ENCODE measurements at places on chromosomes 7 and 10.

- no peak for DNase-seq
Measured at GRCh38 chr7:2326951-2327350, 12.7 kb upstream of the SNX8 start.

- DNase-seq = no peak
Measured at GRCh38 chr7:50295133-50295532, 9.4 kb upstream of the IKZF1 start.

GRCh38 chr7:30655096-30655970, 26.9 kb downstream of the CRHR2 start:
- no peak for DNase-seq

GRCh38 chr10:101629837-101630632, 41.9 kb downstream of the DPCD start:
- DNase-seq = no peak

GRCh38 chr7:99791667-99792369, 7.8 kb upstream of the CYP3A4 start:
- DNase-seq = no peak

GRCh38 chr7:142784716-142785115, 13.9 kb downstream of the PRSS2 start:
- DNase-seq = no peak

DNA sequence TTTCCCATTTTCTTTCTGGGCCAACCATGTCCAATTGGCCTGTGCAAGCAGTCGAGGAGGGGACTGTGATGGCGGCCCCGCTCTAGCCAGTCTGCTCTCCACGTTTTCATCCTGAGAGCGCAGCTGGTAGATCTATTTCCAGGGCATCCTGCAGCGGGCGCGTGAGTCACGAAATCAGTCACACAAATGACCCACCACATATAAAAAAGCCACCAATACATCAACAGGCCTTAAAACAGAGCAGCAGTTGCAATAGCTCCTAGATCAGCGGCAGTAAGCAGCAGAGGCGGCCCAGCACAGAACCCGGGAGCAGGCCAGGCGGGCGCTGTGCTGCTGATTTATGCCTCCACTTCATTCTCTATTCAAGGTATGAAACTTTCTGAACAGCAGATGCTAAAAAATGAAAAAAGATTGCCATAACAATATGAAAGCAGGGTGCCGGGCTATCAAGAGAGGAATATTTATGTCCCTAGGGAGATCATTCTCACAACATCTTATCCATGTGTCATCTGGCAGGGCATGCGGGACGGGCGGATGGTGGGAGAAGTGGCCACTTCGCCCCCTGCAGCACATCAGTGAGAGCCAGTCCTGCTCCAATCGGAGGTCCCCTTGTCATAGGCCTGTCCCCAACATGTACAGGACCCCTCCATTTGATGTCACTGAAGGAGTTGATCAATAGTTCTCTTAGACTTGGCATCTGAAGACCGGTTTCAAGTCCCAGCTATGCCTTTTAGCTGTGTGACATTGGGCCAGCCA, 98.0 kb upstream of the GPR26 start:
- DNase-seq = no peak

DNA sequence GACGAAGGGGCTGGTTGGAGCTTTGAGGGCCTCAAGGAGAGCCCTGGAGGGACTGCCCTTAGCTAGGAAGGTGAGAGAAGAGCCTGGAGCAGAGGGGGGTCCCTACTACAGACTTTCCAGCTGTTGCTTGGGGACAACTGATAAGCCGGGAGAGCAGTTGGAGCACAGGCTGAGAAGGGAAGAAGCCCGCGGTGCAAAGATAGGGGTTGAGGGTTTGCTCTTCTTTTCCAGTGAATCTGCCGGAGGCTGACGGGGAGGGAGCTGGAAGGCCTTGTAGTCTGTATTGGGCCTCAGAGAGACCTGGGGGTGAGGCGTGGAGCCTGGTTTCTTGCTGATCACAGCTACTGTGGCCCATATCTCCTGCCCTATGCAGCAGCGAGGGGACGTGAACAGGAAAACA, 23.7 kb downstream of the CYP26A1 start:
- no peak for DNase-seq

GRCh38 chr7:132092106-132092505, 484.2 kb downstream of the PLXNA4 start:
- DNase-seq = peak; percentile 63

DNA sequence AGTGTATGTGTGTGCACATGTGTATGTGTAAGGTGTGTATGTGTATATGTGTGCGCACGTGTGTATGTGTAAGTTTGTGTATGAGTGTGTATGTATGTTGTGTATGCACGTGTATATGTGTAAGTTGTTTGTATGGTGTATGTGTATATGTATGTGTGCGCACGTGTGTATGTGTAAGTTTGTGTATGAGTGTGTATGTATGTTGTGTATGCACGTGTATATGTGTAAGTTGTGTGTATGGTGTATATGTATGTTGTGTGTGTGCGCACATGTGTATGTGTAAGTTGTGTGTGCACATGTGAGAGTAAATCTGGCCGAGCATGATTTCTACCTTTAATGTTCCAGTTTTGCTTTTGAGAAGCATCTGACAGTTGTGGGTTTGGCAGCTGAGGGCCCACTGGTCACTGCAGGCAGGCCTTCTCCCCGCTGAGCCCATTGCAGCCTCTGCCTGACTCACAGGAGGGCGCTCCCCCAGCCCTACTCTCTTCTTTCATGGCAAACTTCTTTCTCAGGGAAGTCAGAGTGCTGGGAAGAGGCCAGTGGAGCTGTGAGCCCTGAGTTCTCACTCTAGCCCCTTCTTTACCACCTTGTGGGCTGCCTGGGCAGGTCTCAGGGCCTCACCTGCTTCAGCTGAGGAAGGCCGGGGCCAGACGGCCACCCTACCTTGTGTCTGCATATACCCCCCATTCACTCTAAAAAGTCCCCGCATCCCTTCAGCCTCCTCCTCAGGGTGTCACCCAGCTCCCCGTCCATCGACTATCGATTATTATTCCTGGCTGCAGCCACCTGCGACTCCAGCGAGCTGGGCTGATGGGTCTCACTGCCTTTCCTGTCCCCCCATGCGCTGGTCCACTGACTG, 11.2 kb downstream of the WDR86 start:
- no peak for DNase-seq

GRCh38 chr7:93147363-93147762, 822 bp downstream of the SAMD9L start:
- DNase-seq = peak; percentile 35

GRCh38 chr7:54705436-54705835, 53.6 kb downstream of the SEC61G start:
- DNase-seq = peak; percentile 65

- no peak for DNase-seq
Measured at GRCh38 chr10:62916141-62916603, 100.0 kb upstream of the EGR2 start.

GRCh38 chr7:45882465-45882810, 5.8 kb upstream of the IGFBP1 start:
- no peak for DNase-seq

DNA sequence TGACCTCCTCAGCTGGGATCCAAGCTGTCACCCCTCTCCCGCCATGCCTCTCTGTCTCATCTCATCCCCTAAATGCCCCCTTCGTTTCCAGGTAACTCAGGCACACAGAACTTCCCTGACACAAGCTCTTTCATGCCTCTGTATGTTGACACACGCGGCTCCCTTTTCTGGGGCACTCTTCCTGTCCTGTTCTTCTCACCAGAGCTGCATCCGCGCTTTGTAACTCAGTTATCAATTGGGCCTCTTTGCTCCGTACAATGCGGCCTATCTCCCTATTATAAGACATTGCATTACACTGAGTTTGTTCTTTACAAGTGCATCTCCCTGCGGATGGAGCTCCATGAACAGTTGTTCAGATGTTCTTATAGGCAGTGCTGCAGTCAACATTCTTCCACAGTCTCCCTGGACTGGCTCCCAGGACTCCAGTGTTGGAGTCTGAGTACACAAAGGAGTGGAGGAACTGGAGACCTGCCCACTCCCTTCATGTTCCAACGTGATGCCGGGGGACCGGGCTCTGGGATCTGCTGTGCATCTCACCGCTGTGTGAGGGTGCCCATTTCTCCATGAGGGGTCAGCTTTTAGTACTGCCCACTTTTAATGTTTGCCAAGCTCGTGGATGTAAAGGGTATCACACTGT, 56.9 kb upstream of the TNS3 start:
- DNase-seq = no peak

- DNase-seq = no peak
Measured at GRCh38 chr7:113122744-113123143, 4.4 kb upstream of the SMIM30 start.

DNA sequence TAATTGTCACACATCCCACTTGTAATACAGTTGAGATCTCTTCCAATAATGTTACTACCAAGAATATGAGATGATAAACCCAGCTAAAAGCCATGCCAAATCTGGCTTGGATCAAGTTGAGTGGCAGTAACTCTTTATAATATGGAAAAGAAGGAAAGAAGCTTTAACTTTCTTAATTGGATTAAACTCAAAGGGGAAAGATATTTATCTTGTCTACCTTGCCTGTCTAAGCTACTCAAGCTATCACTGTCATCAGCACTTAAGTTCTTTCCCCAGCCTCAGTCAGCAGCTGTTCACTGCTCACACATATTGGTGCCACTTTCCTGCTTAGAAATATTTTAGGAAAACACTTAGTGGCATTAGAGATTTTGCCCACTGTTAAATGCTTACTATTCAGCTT, 350.7 kb downstream of the IPMK start:
- DNase-seq = no peak

- DNase-seq = peak; percentile 52
Measured at GRCh38 chr7:101743241-101743994, 74.0 kb upstream of the CUX1 start.

DNA sequence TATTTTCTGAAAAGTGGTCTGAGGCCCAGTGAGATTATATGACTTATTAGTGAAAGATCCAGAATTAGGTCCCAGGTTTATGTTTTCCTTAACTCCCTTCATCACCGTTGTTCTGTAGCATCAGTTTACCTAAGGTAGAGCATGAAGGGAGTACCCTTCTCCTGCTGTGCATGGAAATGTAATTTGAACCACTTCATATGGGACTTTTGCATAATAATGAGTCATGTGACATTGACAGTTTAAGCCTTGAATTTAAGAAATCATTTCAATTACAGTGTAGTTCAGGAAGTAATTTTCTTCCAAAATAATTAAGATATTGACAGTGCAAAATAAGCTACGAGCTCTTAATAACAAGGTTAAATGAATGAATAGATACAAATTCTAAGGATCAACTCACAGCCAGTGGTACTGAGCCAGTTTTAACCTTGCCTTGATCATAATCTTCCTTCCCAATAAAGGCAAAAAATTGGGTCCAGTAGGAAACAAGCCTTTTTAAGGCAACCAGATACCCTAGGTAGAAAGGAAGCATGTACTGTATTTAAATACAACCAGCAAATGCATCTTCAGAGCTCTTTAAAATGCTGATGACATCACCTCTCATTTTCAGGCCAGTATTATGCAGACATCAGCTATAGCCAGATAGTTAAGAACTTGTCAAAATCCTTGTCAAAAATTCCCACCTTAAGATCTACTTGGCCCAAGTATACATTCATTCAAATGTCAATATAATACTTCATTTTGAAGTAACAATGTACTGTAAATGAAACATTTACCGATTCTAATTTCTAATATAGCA, 48.8 kb upstream of the DKK1 start:
- DNase-seq = no peak

- DNase-seq = no peak
Measured at GRCh38 chr10:12637649-12638048, 288.3 kb downstream of the CAMK1D start.

DNA sequence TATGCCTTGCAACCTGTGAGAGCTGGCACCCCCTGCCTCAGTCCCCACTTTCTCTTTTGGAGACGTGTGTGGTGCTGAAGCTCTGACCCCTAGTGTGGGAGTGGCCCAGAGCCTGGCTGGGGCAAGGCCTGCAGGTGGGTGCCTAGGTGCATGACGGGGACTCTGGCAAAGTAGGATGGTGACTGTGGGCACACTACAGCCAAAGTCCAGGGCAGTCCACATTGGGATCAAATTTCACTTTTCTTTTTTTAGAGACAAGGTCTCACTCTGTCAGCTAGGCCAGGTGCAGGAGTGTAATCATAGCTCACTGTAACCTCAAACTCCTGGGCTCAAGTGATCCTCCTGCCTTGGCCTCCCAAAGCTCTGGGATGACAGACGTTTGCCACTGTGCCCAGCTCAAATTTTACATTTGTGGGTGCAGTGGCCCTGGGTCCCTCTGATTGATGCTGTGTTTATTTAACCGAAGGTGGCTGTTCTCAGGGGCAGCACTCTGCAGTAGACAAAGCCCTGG, 52.3 kb downstream of the NEURL1 start:
- DNase-seq = no peak

DNA sequence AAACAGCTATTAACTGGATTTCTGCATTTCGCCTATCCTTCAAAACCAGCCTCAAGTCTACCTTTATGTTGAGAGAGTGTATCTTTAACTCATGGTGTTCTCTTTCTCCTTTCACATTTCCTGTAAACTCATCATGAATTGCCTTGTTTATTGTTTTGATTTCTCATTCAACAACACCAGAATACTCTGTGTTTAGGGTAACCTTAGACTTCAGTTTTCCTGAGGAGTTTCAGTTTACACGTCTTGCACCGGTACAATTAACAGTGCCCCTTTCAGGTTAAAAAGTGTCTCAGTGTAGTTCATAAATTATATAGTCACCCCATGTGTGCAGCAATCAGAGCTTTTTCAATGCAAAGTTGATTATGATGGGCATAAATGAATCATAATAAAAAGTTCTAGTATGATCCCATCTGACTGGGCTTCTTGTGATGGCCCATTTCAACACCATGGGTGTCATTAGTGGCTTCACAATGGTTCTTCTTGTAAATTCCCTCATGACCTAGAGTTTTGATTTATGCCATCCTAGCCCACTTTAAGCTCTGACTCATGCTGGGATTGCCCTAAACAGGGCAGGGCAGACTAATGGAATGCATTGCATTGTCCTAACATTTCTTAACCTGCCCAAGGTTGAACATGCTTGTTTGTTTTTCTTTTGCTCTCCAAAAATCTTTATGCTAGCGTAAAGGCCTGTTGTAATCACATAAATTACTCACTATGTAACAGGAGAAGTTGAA, 22.0 kb downstream of the ITGB8 start:
- peak; percentile 73 for DNase-seq

DNA sequence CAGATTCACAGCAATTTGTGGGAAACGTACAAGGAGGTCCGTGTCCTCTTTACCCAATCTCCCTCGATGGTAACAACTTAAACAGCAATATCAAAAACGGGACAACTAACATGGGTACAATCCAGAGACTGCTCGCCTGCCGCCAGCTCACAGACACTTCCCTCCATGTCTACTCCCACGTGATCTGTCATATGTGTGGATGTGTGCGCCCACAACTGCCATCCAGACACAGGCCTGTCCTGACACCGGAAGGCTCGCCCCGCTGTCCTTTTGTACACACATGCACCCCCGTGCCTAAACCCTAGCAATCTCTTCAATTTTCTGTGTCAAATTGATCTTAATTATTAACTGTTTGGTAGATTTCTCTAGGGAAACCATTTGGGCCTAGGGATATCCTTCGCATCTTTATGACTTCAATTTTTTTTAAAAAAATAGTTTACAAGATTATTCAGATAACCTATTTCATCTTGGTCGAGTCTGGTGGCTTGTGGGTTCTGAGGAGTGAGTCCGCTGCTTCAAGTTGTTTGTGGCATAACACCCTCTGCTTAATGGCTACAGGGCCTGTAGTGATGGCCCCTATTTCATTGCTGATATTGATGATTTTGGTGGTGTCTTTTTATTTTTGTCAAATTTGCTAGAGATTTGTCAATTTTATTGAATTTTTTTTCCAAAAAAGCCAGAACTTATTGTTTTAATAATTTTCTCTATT, 260.6 kb downstream of the MAD1L1 start:
- DNase-seq = no peak

Measured in PC-9 (cell line).